ENCODE measurements at places on chromosomes 13 and 19. TPM values are rescaled to one million over a fixed set of nuclear protein-coding genes. Genes with fewer than 3 reads are reported as not detected.

Gene GDF15
- polyA plus RNA-seq: 5.5 TPM

Gene IER2
- polyA plus RNA-seq: 55.3 TPM

DNA sequence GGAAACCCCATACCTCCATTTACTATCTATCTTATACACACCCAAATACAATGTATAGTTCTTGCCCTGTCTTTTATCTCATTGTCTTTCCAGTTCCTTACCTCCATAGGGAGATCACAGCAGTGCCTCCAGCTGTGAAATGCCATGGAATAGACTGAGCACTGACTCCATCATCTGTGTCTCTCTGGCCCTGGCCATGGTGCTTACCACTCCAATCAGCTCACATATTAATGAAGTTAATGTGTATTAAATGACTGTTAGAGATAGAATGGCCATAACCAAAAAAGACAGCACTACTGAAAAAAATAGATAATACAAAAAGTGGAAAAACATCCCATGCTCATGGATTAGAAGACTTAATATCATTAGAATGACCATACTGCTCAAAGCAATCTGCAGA is 240.4 kb upstream of the SOX21 start:
- DNase-seq: no peak

- DNase-seq: no peak
These were observed 22.1 kb downstream of the CACNA1A start for GRCh38 chr19:13484166-13484565.

GRCh38 chr19:345320-345879 is 804 bp upstream of the MIER2 start:
- DNase-seq: no peak

DNA sequence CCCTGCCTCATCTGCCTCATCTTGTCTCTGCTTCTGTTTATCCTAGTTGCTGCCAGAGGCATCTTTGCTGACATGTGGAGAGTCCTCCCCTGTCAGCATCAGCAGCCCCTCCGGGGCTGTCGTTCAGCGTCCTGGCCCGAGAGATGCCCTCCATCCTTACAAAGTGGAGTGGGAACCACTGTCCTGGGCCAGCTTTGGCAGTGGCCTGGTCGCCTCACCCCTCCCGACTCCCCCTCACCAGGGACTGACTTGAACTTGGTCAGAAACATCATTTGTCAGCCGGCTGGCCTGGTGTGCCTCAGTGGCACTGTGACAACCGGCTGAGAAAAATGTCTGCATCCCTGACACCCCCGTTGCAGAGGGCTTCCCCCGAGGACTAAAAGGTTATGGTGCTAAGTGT is 20.6 kb downstream of the FGF9 start:
- DNase-seq: no peak

- no peak for DNase-seq
These were observed 163.5 kb downstream of the MTUS2 start for GRCh38 chr13:28983641-28984040.
